ENCODE measurements at places on chromosomes 5 and 9. TPM values are rescaled to one million over a fixed set of nuclear protein-coding genes. Genes with fewer than 3 reads are reported as not detected.

The PCDHGB2 gene
- polyA plus RNA-seq: 1.0 TPM

The ZFP62 gene
- polyA plus RNA-seq: 15.9 TPM

The CREBRF gene
- 18.0 TPM for polyA plus RNA-seq

The ADGRV1 gene
- 19.6 TPM for polyA plus RNA-seq

The ANKRD20A1 gene
- polyA plus RNA-seq: 0.83 TPM

The TPD52L3 gene
- not detected for polyA plus RNA-seq

The TLX3 gene
- polyA plus RNA-seq: not detected

The CPLANE1 gene
- polyA plus RNA-seq: 7.3 TPM

The SOHLH1 gene
- not detected for polyA plus RNA-seq
